ENCODE measurements at places on chromosomes 2 and 18.

GRCh38 chr18:13555192-13555591, 171.2 kb downstream of the FAM210A start:
- DNase-seq: no peak

GRCh38 chr2:151291224-151291623, 1.8 kb upstream of the NMI start:
- DNase-seq: no peak

DNA sequence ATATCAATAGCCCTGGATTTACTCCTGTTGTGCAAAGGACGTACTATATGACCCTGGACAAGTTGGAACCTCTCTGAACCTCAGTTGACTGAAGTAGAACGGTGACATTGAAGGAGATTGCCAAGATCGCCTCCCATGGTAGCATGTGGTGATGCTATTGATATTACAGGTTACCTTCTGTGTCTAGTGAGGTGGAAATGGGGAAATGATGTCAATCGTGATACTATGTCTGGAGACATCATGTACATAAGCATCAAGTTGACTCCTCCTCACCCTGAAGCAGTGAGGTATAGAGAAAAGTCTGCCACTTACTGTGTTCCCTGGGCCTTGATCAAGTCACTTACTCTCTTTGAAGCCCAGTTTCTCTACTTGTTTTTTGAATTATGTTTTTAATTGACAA, 93.9 kb downstream of the KLF7 start:
- no peak for DNase-seq

DNA sequence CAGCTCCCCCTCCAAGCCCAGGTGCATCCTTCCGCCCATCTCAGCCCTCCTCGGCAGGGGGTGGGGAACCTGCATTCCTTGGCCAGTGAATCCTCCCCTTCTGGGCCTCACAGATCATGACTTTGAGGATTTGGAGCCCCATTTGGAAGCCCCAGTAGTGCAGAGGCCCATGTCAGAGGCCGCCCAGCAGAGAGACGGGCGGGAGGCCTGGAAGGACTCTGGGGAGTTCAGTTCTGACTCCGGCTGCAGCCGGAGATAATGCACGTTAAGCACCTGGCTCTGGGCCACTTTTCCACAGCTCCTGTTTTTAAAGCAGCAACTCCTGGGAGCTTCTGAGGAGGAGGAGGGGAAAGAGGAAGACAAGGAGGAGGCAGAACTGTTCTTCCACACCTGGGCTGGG, 14.9 kb downstream of the ATOH8 start:
- peak; percentile 28 for DNase-seq

GRCh38 chr2:104861351-104862057, 7.6 kb downstream of the POU3F3 start:
- no peak for DNase-seq

DNA sequence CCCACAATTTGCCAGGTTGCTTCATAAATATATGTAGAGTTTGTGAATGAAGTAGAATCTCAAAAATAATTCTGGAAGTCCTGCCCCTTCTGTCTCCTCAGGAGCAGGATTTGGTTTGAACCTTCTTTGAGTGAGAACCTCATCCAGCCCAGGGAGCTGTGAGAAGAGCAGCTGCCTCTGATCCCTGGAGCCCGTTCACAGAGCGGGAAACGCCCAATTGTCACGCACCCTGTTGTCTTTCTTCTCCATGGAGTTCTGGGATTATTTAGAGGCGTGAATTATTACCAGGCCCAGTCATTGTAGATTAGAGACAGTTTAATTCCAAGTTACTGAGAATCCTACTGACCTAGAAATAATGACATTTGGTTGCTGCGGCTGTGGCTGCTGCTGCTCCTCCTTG, 66.1 kb downstream of the TPO start:
- DNase-seq: no peak

DNA sequence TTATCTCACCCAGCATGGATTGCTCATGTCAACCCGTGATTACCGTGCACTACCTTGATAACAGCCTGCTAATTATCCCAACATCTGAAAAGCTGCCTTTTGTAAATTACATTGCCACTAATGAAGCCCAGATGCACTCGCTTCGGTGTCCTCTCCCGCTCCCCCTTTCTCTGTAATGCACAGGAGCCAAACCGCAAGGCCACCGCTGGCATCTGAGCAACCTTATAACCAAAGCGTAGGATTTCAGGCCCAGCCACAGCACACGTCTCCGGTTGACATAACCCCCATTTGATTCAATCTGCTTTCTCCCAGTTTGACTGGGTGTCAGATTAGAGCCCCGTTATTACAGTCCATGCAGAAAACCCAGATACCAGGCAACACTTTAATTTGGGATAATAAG, 341.2 kb downstream of the ALK start:
- DNase-seq: no peak

DNA sequence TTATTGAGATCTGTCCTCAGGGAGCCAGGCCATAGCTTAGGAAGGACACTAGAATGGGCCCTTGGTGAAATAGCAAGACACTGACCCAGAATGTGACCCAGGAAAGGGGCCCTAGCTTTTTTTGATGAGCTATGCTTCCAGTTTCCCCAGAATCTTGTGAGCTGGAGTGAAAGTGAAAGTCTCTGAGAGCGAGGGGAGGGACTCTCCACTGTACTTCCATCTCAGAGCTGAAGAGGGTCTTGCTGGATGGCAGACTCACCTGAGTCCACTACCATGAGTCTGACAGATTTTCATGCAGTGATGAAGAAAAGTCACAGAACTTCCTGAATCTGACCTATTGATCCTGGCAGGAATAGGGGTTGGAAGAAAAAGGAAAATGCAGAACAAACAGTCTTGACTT, 3.1 kb downstream of the ARHGAP25 start:
- DNase-seq: no peak

DNA sequence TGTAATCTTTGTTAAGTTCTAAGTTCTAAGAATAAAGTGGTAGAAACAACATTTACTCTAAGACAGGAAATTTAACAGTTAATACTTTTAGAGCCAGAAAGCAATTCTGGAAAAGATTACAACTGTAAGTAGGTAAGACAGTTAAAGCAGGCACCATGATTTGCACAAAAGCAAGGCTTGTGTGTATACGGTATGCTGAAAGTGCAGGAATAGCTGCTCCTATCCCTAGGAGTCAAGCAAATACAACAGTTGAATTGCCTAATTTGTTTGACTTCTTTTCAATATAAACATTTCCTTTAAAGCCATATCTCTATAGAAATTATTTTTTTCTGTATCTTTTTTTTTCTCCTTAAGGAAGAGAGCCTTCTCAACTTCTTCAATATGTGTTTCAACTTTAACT, 116.4 kb downstream of the KCNJ3 start:
- DNase-seq: no peak

DNA sequence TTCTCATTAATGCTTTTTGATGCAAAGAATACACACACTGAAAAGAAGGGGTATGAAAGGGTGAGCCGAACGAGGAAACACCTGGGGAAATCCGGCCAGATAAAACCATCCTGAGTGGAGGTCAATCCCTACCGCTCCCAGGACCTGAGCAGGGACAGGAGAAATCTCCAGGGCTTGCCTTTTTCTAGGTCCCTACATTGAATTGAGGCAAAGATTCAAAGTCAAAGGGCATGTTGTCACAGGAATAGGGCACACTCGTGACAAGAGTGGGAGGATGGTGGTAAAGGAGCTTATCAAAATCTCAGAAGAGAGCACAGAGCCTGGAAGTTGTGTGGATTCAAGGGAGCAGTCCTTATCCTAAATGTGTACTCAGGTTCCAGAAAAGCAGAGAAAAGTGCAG, 61.2 kb upstream of the ACKR3 start:
- DNase-seq: no peak

DNA sequence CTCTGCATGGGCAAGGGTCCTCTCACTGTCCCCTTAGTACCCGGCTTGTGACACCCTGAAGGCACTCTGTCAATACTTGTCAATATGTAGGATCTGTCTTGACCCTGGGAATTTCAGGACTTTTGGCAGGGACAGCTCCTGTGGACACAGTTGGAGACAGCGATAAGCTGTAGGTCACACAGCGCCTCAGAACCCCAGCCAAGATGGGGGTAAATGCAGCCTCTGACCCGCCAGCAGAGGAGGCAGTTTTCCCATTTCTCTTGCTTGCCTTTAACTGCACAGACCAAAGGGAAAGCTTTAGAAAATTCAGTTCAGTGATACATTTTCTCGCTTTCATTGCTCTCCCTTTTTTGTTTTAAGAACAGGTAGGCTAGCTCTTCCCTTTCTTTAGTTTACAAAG, 54.8 kb upstream of the KLHL29 start:
- no peak for DNase-seq

GRCh38 chr2:3466482-3466863, 52.9 kb downstream of the ADI1 start:
- DNase-seq: no peak

DNA sequence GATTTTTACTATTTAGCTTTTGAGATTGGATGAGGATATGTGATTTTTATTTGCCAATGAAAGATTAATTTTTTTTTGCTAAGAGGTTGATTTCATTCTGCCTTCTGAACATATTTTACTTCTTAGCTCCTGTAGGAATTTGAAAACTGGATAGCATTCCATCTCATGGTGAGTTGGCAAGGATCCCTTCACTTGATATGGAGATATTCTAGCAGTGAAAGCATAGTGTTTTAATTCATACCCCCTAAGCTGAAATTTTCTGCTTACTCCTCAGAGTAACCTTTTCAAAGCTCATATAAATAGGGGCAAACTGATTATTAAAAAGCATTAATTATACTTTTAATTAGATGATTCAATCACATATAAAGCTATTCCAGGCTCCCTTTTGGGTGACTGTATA, 61.0 kb upstream of the KCNJ3 start:
- DNase-seq: no peak

DNA sequence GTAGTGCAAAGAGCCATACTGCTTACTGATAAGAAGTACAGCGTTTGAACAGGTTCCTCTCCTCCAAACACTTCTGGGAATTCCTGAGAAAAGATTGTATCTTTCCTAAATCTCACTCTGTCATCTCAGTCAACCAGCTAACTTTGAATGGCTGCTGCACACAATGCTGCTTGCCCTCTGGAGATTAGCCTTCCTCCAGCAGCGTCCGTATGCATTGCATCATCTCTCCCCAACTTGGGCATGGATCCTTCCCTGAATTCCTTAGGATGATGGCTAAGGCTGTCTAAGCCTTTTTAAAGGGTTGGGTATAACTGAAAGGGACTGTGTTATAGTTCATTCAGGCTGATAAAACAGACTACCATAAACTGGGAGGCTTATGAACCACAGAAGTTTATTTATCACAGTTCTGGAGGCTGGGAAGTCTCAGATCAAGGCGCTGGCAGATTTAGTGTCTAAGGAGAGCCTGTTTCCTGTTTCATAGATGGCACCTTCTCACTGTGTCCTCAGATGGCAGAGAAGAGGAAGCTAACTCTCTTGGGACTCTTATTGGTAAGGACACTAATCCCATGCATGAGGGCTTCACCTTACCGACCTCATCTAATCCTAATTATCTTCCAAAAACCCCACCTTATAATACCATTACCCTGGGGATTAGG, 105.3 kb downstream of the PAX3 start:
- DNase-seq: no peak

- DNase-seq: peak; percentile 24
Measured at GRCh38 chr2:74250189-74250631, 51.8 kb downstream of the MTHFD2 start.

DNA sequence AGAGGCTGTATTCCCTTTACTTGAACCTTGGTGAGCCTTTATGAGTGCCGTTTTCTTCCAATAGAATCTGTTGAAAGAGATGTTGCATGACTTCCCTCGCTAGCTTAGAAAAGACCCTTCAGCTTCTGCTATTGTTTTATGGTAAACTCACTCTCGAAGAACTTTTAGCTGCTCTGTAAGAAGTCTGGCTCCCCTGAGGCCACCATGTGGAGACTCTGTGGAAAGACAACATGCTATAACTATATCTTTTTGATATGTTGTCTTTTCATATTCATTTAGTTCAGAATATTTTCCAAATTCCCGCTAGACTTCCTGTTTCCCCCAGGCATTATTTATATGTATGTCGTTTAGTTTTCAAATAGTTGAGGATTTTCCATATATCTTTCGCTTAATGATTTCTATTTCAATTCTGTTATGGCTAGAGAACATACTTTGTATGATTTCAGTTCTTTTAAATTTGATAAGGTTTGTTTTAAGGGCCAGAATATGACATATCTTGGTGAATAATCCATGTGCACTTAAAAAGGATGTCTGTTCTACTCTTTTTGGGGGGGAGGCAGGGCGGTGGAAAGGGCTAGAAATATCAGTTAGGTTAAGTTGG, 64.1 kb downstream of the PTPN4 start:
- no peak for DNase-seq

- no peak for DNase-seq
Measured at GRCh38 chr18:47953471-47953931, 23.0 kb upstream of the SMAD2 start.

GRCh38 chr2:60410456-60411146, 142.9 kb downstream of the BCL11A start:
- no peak for DNase-seq

GRCh38 chr2:10392951-10393639, 55.0 kb downstream of the ODC1 start:
- DNase-seq: no peak
